Umbilical cord (tissue), 2 donors: ENCODE measurements at places on chromosomes 7 and 10. TPM values are rescaled to one million over a fixed set of nuclear protein-coding genes. Genes with fewer than 3 reads are reported as not detected.

The STMP1 gene
- 26.0 TPM for total RNA-seq

DNA sequence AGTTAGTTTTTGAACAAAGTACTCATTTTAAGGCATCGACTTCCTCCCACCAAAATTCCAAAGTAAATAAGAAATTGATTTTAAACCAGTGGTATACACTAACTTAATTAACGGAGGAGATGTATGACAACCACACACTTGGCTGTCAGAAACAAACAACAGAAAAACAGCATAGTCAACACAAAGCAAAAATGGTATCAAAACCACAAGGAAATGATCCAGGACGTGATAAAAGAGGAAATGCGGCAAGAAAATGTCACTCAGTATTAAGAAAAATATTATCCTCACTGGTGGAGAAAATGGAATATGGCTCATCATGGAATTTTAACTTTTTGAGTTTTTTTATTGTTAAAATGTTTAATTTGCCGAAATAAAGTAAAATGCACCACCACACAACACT lies 17.5 kb downstream of the KIAA1549 start:
- DNase-seq, result no peak

The EPHB6 gene
- 4.3 TPM for total RNA-seq

- peak; percentile 45 for DNase-seq
Observed at GRCh38 chr7:27191161-27191731, 6.2 kb upstream of the HOXA11 start.
